Thoracic aorta (tissue), 2 donors: ENCODE measurements at places on chromosomes 13 and 19. TPM values are rescaled to one million over a fixed set of nuclear protein-coding genes. Genes with fewer than 3 reads are reported as not detected.

POGLUT2 gene
- total RNA-seq, result 11.9 TPM

- DNase-seq, result no peak
Observed at GRCh38 chr19:39182174-39182505, 14.6 kb upstream of the NCCRP1 start.

DNA sequence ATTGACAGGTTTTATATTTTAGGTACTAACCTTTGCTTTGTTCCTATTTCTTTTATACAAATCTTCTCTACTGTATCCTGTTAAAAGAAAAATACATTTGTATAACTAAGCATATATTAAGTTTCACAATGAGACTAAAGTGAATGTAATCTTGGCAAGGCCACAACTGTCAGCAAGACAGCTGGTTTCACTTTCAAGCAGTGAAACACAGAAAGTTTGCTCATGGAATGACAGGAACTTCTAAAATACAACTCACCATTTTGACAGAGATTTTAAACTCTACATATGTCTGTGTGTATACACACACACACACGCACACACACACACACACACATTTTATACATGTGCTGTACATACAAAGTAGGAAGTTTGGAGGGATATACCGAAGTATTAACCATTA, 53.3 kb downstream of the PARP4 start:
- DNase-seq, result no peak

DNA sequence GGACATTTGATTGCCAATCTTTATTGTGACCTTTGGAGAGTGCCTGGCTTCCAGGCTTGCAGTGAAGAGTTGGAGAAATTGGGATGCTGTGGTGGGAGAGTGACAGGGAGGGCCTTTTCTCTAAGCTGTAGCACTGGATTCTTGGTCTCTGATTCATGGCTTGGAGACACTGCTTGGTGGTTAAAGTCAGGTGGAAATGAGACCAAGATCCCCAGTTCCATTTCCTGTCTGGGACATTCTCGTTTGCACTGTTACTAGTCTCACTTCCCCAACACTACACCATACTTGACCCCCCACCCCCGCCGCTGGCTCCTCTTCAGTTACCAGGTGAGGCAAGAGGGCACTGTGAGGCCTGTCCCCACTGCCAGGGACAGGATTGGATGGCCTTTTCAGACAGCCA, 2.9 kb downstream of the SUPT5H start:
- DNase-seq, result no peak

DNA sequence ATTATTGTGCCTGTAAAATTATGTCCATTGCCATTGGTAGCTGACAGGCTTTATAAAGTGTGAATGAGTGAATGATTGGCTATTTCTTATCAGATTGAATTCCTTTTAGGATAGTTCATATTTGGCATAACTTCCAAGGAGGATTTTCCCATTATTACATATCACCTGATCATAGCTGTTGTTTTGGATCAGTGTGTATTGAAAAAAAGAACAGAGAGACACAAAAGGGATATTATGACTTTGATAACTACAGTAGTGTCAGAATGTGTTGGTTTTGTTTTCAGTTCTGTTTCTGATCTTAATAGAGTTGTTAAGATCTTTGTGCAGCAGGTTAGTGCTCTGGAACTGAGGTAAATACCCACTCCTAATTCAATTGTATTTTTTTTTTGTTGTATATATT, 103.8 kb downstream of the LRCH1 start:
- no peak for DNase-seq

DNA sequence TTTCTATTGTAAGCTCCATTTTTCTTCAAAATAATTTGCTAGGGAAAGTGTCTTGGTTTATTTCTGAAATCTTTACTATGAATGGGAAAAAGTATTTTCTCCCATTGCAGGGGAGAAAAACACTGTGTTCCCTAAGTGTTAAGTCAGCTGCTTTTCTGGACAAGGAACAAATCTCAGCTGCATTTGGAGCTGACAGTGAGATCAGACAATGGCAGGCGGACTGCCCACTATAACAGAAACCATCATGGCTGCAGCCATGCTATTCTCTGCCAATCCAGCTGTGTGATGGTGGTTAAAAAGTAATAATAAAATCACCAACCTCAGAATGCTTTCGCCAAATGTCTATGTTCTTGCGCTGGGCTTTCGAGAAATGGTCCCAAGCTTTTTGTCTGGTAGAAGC, 302.7 kb downstream of the DNAJC15 start:
- no peak for DNase-seq

GRCh38 chr13:54387625-54388024, 1359.0 kb downstream of the OLFM4 start:
- no peak for DNase-seq

DNA sequence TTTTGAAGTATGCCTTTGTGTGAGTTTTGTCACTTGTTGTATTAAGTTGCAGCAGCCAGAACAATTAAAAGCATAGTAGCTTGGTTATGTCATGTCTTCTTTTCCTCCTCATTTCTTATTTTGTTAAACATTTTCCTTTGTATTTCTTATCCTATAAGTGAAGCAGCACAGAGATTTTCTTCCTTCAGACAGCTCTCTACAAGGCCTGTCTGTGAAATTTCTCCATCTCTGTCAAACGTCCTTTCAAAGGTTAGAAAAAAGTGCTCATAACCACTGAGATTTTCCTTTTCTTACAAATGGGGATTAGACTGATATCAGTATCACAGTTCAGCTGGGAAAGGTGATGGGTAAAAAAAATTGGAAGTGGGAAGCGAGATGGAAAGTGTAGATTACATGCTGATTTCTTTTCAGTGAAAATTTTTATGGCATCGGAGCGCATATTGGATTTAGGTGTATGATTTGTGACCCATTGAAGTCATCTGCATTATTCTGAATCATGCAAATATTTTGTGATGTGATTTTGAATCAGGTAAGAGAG, 71.7 kb downstream of the GPC5 start:
- no peak for DNase-seq

- no peak for DNase-seq
Observed at GRCh38 chr13:108779308-108779707, 149.9 kb downstream of the MYO16 start.

- DNase-seq, result no peak
Observed at GRCh38 chr13:101612735-101613134, 160.3 kb downstream of the ITGBL1 start.

GRCh38 chr13:46341112-46341711, 45.8 kb downstream of the RUBCNL start:
- no peak for DNase-seq

GRCh38 chr19:33811246-33811645, 14.6 kb downstream of the KCTD15 start:
- no peak for DNase-seq

DNA sequence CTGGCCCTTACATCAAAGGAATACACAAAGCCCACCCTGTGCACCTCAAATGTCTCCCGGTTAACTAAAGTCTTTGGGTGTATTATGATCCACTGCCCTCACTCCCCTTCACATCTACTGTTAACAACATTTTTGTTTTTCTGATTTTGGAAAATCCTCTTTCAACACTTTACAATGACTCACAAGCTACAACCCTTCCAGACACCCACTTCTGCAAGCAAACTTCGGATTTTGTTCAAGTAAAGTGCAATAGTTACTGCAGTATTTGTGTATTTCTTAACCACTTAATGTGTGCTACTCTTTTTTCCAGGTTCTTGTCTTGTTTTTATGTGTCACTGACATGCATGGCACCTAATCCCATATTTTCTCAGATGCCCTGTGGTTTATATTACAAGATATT, 101.1 kb downstream of the EDNRB start:
- no peak for DNase-seq

DNA sequence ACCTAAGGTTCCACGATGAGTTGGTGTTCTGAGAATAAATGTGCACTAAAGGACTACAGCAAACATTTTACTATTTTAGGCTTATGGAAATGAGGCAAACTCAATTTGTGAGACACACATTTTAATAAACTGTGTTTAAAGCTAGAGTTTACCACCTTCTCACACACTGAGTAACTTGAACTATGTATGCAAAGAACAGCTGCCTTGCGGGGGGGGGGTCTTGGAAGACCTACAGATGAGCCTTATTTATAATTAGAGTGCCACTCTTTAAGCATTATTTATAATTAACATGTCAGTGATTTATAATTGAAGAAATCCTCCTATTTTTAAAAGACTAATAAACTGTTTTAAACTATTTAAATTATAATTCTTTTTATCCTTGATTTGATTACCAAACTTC, 300.4 kb downstream of the DLEU7 start:
- no peak for DNase-seq

DNA sequence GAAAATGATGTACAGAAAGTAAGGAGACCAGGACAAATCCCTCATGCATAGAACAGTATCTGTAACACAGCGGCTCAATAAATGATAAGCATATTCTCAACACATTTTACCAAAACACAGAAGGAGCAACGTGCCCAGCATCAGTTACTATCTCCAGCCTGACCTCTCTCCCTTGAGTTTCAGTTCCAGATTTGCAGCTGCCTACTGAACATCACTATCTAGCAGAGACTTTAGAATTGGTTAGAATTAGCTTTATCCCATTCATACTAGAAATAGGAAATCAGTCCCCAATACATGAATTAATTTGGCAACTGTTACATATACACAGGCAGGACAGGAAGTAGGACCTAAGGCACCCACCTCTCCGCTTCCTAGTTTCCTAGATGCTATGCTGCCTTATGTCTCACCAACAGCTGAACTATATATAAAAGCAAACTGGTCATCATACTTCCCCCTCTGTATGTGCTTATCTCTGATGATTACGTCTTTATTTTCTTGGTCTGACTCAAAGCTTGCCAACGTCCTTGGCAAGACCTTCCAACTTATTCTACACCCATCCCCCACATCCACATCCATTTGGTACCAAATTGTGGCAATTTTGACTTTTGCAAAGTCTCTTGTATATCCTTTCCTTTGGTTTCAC, 61.1 kb downstream of the SACS start:
- DNase-seq, result no peak

DNA sequence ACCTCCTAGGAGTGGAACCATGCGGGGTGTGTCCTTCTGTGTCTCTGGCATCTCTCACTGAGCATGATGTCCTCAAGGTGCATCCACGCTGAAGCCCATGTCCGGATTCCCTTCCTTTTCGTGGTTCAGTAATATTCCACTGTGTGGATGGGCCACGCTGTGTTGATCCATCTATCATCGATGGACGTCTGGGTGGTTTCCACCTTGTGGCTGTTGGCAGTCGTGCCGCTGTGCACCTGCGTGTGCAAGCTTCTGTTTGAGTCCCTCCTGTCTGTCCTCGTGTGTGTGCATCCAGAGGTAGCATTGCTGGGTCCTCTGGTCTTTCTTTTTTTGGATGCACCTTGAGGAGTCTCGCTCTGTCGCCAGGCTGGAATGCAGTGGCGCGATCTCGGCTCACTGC, 11.2 kb upstream of the GNA15 start:
- no peak for DNase-seq

- DNase-seq, result no peak
Observed at GRCh38 chr13:32381539-32381938, 46.4 kb downstream of the N4BP2L1 start.

TEX29 gene
- not detected for total RNA-seq

DNA sequence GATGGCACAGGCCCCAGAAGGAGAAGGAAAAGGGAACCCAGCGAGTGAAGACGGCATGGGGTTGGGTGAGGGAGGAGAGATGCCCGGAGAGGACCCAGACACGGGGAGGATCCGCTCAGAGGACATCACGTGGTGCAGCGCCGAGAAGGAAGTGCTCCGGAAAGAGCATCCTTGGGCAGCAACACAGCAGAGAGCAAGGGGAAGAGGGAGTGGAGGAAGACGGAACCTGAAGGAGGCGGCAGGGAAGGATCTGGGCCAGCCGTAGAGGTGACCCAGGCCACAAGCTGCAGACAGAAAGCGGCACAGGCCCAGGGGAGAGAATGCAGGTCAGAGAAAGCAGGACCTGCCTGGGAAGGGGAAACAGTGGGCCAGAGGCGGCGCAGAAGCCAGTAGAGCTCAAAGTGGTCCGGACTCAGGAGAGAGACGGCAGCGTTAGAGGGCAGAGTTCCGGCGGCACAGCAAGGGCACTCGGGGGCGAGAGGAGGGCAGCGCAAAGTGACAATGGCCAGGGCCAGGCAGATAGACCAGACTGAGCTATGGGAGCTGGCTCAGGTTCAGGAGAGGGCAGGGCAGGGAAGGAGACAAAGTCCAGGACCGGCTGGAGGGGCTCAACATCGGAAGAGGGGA, 1.1 kb downstream of the PPP1R12C start:
- no peak for DNase-seq

DNA sequence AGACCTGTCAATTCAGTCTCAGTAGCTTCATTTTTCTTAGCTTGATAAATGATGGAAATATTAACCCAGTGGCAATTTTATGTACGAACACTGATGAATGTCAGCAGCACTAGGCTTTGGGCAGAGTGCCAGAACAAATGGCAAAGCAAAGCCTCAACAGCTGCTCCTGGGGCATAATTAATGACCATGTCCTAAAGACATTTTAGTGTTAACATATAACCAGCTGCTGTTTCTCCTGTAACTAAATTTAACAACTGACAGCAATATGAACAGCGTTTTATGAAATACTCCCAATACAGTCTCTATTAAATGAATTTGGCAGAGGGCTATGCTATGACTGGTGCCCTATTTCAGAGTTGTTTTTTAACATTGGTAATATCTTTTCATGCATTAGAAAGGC, 47.1 kb downstream of the ZNF568 start:
- DNase-seq, result no peak

ABHD13 gene
- 8.5 TPM for total RNA-seq

UNC13A gene
- 7.7 TPM for total RNA-seq

DNA sequence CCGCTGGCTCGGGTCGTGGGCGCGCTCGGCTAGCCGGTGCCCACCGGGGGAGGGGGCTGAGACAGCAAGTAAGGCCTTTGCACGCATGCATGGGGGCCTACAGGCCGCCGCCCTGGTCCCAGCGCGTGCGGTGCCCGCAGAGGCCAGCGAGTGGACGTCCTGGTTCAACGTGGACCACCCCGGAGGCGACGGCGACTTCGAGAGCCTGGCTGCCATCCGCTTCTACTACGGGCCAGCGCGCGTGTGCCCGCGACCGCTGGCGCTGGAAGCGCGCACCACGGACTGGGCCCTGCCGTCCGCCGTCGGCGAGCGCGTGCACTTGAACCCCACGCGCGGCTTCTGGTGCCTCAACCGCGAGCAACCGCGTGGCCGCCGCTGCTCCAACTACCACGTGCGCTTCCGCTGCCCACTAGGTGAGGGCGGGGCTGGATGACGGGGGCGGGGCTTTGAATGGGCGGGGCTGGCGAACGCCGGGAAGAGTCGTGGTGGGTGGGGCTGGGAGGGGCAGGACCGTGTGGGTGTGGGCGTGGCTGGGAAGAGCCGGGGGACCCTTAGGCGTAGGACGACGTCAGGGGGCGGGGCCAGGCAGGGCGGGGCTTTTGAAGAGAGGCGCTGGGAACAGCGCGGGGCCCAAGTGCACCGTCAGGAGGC, 2.1 kb downstream of the CILP2 start:
- DNase-seq, result no peak
